ENCODE measurements at places on chromosomes 7 and 10. TPM values are rescaled to one million over a fixed set of nuclear protein-coding genes. Genes with fewer than 3 reads are reported as not detected.

DNA sequence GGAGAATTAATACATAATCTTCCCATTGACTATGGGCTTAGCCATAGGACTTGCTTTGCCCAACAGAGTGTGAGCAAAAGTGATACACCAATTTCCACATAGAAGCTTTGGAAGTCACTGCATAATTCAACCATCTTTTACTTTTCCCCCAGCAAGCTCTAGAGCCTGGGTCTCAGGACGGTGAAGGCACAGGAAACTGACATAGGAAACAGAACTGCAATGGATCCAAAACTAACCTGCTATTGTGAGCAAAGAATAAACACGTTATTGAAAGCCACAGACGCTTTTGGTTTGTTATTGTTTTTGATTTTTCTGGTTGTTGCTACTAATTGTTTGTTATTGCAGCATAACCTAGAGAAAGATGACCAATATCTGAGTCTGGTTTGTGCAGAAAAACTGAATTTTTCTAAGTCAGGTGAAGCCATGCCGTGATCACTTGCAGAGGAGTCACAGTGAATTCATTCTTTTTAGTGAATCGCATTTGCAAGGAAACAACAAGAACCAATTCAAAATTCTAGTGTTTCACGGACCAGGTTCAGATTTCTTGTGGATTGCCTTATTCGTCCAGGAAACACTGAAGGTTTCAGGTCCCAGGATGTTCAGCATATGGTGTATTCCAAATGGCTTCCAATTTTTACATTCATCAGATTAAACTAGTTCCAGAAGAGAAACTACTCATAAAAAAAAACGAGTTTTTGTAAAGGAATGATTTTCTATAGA lies 52.8 kb downstream of the CUBN start:
- no peak for DNase-seq

- no peak for DNase-seq
Measured at GRCh38 chr7:47896809-47897423, 51.4 kb downstream of the PKD1L1 start.

GRCh38 chr10:65670087-65670486 lies 1255.7 kb upstream of the LRRTM3 start:
- DNase-seq: no peak

DNA sequence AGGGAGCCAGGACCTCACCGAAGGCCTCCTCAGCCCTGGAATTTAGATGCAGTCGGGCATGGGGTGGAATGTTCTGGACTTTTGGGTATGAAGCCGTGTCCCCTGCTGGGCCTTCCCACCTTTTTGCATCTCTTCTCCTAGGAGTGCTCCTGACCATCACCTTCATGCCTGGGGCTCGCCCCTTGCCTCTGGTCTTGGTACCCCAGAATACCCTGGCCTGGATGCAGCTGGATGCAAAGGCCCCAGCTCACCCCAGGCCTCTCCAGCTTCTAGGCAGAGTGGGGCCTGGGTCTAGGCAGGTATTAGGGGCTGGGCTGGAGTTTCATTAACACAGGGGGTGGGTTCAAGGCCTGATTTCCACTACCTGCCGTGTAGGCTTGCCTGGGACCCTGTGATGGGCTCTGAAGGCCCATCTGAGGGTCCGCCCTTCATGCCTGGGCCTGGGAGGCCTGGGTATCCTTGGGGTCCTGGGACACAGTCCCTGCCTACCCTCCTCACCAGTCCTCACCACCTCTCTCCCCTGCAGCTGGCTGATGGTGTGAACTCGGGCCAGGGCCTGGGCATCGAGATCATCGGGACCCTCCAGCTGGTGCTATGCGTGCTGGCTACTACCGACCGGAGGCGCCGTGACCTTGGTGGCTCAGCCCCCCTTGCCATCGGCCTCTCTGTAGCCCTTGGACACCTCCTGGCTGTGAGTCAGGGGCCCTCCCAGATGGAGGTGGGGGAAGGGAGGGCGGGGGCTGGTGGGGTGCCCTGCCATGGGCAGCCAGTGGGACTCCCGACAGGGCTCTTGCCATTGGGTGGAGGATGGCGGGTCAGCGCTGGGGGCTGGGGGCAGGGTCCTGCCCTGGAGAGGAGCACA lies 10.1 kb downstream of the AQP1 start:
- DNase-seq: no peak

Gene TYW1B
- total RNA-seq: 9.7 TPM

- no peak for DNase-seq
Measured at GRCh38 chr10:29437871-29438270, 149.0 kb downstream of the LYZL1 start.

GRCh38 chr10:6815346-6815745 lies 235.3 kb upstream of the PRKCQ start:
- no peak for DNase-seq

All from thymus (tissue), 14 donors.